Head of caudate nucleus (tissue), 42 donors: ENCODE measurements at places on chromosomes 2 and 18.

DNA sequence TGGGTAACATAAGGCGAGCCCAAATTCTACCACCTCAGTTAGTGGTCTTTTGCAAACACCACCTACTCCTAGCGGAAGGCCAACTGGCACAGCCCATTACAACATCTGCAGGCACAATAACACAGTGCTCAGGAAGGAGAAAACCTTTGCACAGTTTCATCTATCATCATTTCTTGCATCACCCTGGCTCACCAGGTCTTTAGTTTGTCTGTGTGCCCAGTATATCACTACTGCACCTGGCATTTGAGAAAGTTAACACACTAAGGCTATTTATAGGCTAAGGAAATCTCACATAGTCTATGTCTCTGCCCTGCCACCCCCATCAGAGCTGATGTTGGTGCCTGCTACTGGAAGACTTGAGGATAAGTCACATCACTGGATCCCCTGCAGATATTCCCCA lies 484.0 kb downstream of the SATB2 start:
- no peak for DNase-seq

- DNase-seq: no peak
Measured at GRCh38 chr18:813172-814071, 1.4 kb upstream of the YES1 start.

GRCh38 chr2:45412754-45413379 lies 198.2 kb downstream of the SRBD1 start:
- no peak for DNase-seq

DNA sequence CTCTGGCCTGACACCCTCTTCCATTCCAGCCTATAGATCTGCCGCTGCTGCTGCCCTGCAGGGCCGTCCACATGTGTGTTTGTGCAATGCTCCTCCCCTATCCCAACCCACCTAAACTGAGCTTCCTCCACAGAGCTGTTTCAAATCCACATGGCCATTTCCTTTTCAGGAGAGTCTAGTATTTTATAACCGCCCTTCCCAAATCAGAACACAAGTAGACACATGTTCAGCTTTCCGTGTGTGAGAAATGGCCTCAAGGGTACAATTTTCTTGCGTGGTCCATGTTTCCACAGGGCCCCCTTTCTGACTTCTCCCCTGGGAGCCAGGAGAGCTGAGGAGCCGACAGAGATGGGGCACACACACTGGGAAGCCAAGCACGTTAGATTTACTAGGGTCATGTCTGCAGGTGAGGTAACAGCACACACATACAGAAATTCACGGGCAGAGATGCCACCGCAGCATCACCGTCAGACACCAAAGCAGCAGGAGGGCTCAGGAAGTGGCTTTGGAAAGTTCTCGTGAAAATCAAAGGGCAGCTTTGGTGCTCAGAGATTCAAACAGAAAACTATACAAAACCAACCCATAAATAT lies 102.9 kb upstream of the TGFA start:
- DNase-seq: no peak

GRCh38 chr2:85104228-85104627 lies 29.0 kb upstream of the TCF7L1 start:
- DNase-seq: no peak
